Fibroblast of lung (primary cell): ENCODE measurements at places on chromosomes 12 and 14.

DNA sequence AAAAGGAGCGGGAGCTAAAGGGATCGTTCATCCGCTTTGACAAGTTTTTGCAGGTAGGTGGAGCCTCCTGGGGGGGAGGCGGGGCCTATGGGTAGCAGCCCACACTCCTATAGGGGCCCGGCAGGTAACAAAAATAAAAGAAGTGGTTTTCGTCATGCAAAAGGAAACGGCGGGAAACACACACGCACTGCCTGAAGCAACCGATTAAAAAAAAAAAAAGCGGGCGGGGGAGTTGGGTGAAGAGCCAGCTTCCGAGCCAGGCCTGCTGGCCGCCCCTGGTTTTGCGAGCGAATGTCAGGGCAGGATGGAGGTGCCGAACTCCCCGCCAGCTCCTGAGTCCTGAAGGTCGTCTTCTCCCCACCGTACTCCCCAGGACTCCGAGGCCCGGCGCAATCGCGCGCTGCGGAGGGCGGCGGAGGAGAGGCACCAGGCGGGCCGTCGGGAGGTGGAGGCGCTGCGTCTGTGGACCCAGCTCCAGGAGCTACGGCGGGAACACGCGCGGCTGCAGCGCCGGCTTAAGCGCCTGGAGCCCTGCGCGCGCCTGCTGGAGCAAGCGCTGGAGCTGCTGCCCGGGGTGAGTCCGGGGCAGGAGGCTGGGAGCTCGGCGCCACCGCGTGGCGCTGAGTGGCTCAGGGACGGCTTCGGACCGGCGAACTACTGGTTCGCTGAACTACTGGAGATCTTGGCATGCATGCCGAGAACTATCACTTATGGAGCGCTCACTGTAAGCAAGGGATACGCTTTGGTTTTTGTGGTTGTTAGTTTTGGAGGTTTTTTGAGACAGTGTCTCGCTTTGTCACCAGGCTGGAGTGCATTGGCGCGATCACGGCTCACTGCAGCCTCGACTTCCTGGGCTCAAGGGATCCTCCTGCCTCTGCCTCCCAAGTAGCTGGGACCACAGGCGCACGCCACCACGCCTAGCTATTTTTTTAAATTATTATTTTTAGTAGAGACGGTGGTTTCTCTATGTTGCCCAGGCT is 3.6 kb downstream of the CFAP73 start:
- peak; percentile 73 for DNase-seq
- H3K27me3 ChIP-seq: peaks cover 25% of the 10 kb centered on the region
- H3K27ac ChIP-seq: no peak overlapping the region
- peak overlapping the region; percentile 38 for H3K4me3 ChIP-seq

GRCh38 chr12:89947437-89948270 is 239.0 kb upstream of the ATP2B1 start:
- no peaks in the 10 kb centered on the region for H3K36me3 ChIP-seq
- no peaks in the 10 kb centered on the region for H3K27me3 ChIP-seq
- H3K4me1 ChIP-seq: peaks cover 14% of the 10 kb centered on the region
- peak overlapping the region; percentile 69 for H3K27ac ChIP-seq

GRCh38 chr12:91887957-91888356 is 257.7 kb downstream of the BTG1 start:
- DNase-seq: no peak
- no peak overlapping the region for H3K27ac ChIP-seq
- H3K4me1 ChIP-seq: no peaks in the 10 kb centered on the region
- no peaks in the 10 kb centered on the region for H3K27me3 ChIP-seq
- no peak overlapping the region for H3K4me3 ChIP-seq

DNA sequence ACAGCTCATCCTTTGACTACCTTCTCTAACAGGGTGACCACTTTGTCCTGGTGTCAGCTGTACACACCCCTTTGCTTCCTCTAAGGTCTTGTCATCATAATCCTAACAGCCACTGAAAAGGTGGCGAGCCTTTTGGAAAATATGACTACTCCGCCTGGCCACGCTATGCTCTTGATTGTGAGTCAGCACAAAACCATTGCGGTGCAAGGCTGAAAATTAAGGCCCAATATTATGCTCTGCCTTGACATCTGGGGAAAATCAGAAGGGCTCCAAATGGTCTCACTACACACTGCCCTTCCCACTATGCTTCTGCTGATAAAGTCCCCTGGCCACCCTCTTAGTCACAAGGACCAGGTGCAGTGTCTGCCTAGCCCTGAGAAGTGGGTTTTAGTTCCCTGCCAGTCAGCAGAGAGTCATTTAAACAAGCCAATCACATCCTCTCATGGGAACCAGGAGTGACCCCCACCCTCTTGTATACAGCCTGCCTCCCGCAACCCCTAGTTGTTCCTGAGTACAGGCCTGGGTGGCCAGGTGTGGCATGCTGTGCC is 34.3 kb downstream of the FGD6 start:
- no peak overlapping the region for H3K4me3 ChIP-seq
- H3K27me3 ChIP-seq: no peaks in the 10 kb centered on the region
- H3K27ac ChIP-seq: no peak overlapping the region
- H3K36me3 ChIP-seq: no peaks in the 10 kb centered on the region

DNA sequence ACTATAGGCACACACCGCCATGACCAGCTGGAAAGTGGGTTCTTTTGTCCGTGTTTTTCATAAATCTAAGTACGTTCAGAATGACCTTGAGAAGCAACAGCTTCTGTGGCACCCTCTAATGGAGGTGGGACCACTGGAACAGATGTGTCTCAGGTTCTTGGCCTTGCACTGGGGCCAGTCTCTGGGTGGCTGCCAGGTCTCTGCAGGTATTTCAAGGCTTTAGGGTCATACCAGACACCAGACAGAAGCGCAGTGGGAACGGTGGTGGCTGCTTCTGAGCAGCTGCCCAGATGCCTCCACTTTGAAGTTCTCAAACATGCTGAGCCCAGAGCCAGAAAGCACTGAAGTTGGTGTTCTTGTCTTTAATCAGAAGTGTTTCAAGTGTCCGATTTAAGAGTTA is 75.0 kb upstream of the RBM19 start:
- no peak for DNase-seq
- no peak overlapping the region for H3K4me3 ChIP-seq
- H3K36me3 ChIP-seq: no peaks in the 10 kb centered on the region
- no peaks in the 10 kb centered on the region for H3K27me3 ChIP-seq
- H3K4me1 ChIP-seq: no peaks in the 10 kb centered on the region

GRCh38 chr12:91178781-91179180 is 3.8 kb downstream of the DCN start:
- no peaks in the 10 kb centered on the region for H3K36me3 ChIP-seq
- H3K27me3 ChIP-seq: no peaks in the 10 kb centered on the region
- peak overlapping the region; percentile 50 for H3K4me3 ChIP-seq
- H3K4me1 ChIP-seq: peaks cover 2% of the 10 kb centered on the region

- H3K27me3 ChIP-seq: no peaks in the 10 kb centered on the region
- peaks cover 4% of the 10 kb centered on the region for H3K4me1 ChIP-seq
- no peak overlapping the region for H3K27ac ChIP-seq
- no peak for DNase-seq
- no peak overlapping the region for H3K4me3 ChIP-seq
Measured at GRCh38 chr12:75529316-75529715, 17.9 kb upstream of the KRR1 start.

GRCh38 chr14:58637040-58637390 is 747 bp upstream of the DACT1 start:
- H3K36me3 ChIP-seq: no peaks in the 10 kb centered on the region
- H3K27ac ChIP-seq: peak overlapping the region; percentile 73
- H3K27me3 ChIP-seq: no peaks in the 10 kb centered on the region
- peak overlapping the region; percentile 80 for H3K4me3 ChIP-seq

- H3K4me3 ChIP-seq: no peak overlapping the region
- no peaks in the 10 kb centered on the region for H3K4me1 ChIP-seq
- no peak for DNase-seq
- no peaks in the 10 kb centered on the region for H3K27me3 ChIP-seq
- H3K27ac ChIP-seq: no peak overlapping the region
Measured at GRCh38 chr12:120909633-120910298, 5.6 kb upstream of the SPPL3 start.

DNA sequence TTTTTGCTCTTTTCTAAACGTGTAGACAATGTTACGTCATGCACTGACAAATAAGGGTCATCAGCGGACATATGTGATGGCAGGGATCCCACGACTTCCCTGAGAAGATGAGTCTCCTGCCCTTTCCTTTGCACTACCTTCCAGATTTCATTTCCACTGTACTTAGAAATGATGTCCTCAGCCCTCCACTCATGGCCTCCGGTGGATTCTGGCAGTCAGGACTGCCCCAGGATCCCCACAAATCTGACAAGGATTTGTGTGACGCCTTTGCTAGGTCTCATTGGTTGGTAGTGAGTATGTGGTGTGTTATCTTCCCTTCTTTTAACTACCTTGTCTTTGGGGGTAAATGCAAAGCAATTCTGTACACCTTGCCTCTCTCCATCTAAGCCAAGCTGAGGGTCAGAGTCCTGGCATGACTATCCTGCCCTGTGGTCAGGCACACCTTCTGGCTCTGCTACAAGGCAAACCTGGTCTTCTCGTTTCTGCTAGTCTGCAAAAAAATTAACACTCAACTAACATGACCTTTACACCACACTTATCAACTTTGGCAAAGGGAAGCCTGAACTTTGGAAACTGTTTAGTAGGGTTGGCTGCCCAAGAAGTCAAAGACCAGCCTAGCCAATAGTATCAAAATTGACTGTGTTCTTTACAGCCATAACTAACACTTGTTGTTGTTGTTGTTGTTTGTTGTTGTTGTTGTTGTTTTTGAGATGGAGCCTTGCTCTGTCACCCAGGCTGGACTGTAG is 17.3 kb upstream of the DHRS4 start:
- no peaks in the 10 kb centered on the region for H3K4me1 ChIP-seq
- H3K4me3 ChIP-seq: no peak overlapping the region
- H3K27ac ChIP-seq: no peak overlapping the region
- no peaks in the 10 kb centered on the region for H3K27me3 ChIP-seq

DNA sequence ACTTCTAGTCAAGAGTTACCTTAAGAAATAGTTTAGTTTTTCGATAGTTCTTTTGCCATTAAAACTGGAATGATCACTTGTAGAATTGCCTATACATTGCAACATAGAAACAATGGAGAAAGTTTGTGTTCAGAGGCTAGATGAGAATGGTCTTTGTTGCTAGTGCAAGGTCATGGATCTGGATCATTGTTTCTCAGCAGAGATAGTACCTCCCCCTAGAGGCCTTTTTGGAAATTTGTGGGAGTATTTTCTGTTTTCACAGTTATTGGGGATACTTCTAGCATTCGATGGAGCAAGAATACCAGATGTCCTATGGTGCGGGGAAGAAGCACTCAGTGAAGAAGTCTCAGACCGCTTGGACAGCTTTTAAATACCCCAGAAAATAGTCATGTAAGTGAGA is 138.8 kb upstream of the HMGA2 start:
- no peak overlapping the region for H3K27ac ChIP-seq
- H3K4me3 ChIP-seq: no peak overlapping the region
- H3K4me1 ChIP-seq: no peaks in the 10 kb centered on the region
- no peaks in the 10 kb centered on the region for H3K36me3 ChIP-seq
- DNase-seq: no peak

DNA sequence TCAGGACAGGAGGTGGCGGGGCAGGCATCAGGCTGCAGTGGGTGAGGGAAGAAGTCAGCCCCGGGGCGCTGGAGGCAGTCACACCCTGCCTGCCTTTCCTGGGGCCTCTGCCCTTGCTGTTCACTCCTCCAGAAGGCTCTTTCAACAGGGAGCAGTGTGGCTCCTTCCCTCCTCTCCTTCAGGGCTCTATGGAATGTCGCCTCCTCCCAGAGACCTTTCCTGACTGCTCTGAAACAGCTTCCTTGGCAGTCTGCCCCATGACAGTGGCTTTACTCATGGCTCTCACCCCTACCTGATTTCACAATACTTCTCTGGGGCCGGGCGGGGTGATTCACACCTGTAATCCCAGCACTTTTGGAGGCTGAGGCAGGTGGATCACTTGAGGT is 7.1 kb downstream of the RHOF start:
- peak overlapping the region; percentile 51 for H3K27ac ChIP-seq
- H3K27me3 ChIP-seq: no peaks in the 10 kb centered on the region
- no peaks in the 10 kb centered on the region for H3K36me3 ChIP-seq
- peak; percentile 89 for DNase-seq
- H3K4me1 ChIP-seq: peaks cover 33% of the 10 kb centered on the region
- H3K4me3 ChIP-seq: no peak overlapping the region

DNA sequence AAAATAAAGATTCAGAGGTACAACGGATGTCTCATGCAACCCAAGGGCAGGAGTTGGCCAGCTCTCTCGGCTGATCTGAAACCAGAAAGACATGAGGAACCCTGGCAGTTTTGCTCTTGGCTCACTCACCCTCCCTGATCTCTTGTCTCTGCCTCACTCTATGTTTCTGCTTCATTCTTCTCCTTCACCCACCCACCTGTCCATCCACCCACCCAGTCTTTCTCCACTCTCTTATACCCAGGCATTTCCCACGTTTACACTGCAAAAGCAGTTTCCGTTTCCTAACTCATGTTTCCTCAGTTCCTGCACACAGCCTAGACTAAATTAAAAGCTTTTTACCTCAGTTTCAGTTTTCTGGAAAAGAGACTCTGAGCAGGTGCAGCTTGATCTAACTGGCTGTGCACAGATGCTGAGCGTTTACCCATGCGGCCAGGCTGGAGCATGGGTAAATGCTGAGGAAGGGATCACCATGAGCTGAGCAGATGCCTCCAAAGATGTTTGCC is 157.6 kb downstream of the PRKCH start:
- H3K27me3 ChIP-seq: no peaks in the 10 kb centered on the region
- H3K36me3 ChIP-seq: no peaks in the 10 kb centered on the region
- no peak for DNase-seq
- no peak overlapping the region for H3K27ac ChIP-seq
- H3K4me1 ChIP-seq: peaks cover 25% of the 10 kb centered on the region
- H3K4me3 ChIP-seq: no peak overlapping the region

GRCh38 chr12:92953747-92954146 is 24.7 kb upstream of the EEA1 start:
- no peak overlapping the region for H3K4me3 ChIP-seq
- H3K4me1 ChIP-seq: no peaks in the 10 kb centered on the region
- no peak for DNase-seq
- no peaks in the 10 kb centered on the region for H3K27me3 ChIP-seq
- no peak overlapping the region for H3K27ac ChIP-seq
- H3K36me3 ChIP-seq: no peaks in the 10 kb centered on the region

- H3K27me3 ChIP-seq: no peaks in the 10 kb centered on the region
- H3K27ac ChIP-seq: peak overlapping the region; percentile 86
- H3K4me3 ChIP-seq: peak overlapping the region; percentile 74
- H3K4me1 ChIP-seq: peaks cover 16% of the 10 kb centered on the region
- DNase-seq: no peak
- no peaks in the 10 kb centered on the region for H3K36me3 ChIP-seq
Measured at GRCh38 chr14:50397390-50398188, 908 bp upstream of the CDKL1 start.

- no peaks in the 10 kb centered on the region for H3K27me3 ChIP-seq
- DNase-seq: peak; percentile 91
- H3K27ac ChIP-seq: peak overlapping the region; percentile 0
- H3K4me1 ChIP-seq: peaks cover 27% of the 10 kb centered on the region
Measured at GRCh38 chr14:68143341-68143841, 323.8 kb downstream of the RAD51B start.

DNA sequence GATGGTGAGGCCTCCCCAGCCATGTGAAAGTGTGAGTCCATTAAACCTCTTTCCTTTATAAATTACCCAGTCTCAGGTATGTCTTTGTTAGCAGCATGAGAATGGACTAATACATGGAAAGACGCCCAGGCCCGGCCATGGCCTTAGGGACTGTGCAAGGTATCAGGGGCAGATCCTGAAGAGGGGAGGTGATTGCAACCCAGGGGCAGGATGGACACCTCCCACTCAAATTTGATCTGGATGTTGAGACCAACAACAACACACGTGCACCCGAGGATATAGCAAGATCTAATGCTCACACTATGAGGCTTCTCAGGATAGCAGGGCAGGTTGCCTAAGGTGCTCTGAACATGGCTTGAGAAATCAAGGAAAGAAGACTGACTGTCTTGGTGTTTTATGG is 13.5 kb upstream of the SERPINA4 start:
- no peaks in the 10 kb centered on the region for H3K36me3 ChIP-seq
- no peak overlapping the region for H3K4me3 ChIP-seq
- H3K4me1 ChIP-seq: no peaks in the 10 kb centered on the region
- no peak overlapping the region for H3K27ac ChIP-seq
- no peak for DNase-seq
- no peaks in the 10 kb centered on the region for H3K27me3 ChIP-seq
